ENCODE measurements at places on chromosomes 6 and 20. TPM values are rescaled to one million over a fixed set of nuclear protein-coding genes. Genes with fewer than 3 reads are reported as not detected.

Gene CYP24A1
- total RNA-seq: not detected

Gene PDSS2
- 12.0 TPM for total RNA-seq

Gene NTSR1
- total RNA-seq: not detected

Gene GJA10
- not detected for total RNA-seq

Gene KCNQ2
- total RNA-seq: not detected

Gene KHDC1
- 4.6 TPM for total RNA-seq

DNA sequence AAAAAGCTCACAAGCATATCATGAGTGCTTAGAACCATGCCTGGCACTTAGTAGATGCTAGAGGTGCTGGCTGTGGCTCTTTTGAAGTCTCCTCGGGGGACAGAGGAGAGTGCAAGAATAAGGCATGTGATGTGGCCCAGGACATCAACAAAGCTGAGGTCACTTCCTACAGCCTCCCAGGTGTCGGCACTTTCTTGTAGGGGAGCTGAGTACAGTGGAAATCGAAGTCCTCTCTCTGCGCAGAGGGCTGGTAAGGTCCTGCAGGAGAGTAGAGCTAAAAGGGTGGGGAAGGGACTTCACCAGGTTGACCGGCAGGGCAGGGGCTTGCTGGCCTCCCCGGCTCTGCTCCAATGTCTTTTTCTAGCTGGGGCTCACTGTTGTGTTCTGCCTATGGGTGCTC lies 11.2 kb downstream of the SLC13A3 start:
- no peaks in the 10 kb centered on the region for H3K36me3 ChIP-seq
- H3K27me3 ChIP-seq: no peaks in the 10 kb centered on the region
- H3K4me1 ChIP-seq: no peaks in the 10 kb centered on the region

DNA sequence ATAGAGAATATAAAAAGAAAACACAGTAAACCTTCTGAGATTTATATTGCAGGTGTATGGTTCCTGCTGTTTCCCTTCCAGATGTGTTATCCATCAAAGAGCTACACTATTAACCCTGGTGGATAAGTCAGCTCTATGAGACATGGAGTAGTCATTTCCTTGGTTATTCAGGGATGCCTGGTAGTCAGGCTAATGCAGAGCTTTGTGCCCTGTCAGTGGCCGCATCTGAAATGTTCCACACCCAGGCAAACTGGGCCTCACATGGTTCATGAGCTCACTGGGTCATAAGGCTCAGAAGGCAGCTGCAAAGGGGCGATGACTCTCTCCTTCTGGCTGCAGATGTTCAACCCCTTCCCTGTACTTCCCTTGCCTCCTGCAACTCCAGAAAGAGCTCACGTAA lies 473.6 kb downstream of the EPHA7 start:
- no peak overlapping the region for H3K4me3 ChIP-seq
- H3K4me1 ChIP-seq: no peaks in the 10 kb centered on the region
- no peak overlapping the region for H3K27ac ChIP-seq
- H3K27me3 ChIP-seq: no peaks in the 10 kb centered on the region

GRCh38 chr6:12621754-12622153 lies 94.8 kb upstream of the PHACTR1 start:
- no peak overlapping the region for H3K4me3 ChIP-seq
- DNase-seq: no peak
- H3K4me1 ChIP-seq: no peaks in the 10 kb centered on the region
- no peaks in the 10 kb centered on the region for H3K27me3 ChIP-seq

DNA sequence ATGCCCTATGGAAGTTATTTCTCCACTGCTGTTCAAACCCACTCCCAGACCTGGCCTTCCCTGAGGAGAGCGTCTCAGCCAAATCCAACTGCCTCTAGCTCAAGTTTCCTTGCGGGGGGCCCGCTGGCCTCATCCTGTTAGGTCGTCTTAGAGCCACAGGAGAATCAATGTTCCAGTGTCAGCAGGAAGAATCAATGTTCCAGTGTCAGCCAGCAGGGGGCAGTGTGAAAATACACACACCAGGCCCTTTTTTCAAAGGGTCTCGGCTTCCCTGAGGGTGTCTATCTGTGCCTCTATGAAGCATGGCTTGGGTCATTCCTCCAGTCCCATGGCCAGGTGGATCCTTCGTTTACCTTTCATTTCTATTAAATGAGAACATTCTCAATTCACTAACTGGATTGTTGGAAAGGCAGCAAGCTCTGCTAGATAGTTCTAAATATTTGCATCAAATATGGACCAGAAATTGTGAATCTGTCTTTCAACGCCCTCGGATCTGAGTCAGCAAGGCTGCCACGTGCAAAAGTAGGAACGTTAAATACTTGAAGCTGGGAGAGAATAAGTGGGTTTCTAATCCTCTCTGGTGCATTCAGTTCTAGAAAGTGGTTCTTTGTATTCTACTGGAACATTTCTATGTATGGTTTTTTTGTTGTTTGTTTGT lies 19.2 kb downstream of the PRND start:
- DNase-seq: peak; percentile 48
- H3K4me1 ChIP-seq: no peaks in the 10 kb centered on the region
- no peak overlapping the region for H3K27ac ChIP-seq
- no peaks in the 10 kb centered on the region for H3K27me3 ChIP-seq
- no peak overlapping the region for H3K4me3 ChIP-seq

- peaks cover 4% of the 10 kb centered on the region for H3K4me1 ChIP-seq
- H3K36me3 ChIP-seq: no peaks in the 10 kb centered on the region
- no peak overlapping the region for H3K4me3 ChIP-seq
- DNase-seq: no peak
Observed at GRCh38 chr6:43310624-43311023, 2.0 kb upstream of the CRIP3 start.

GRCh38 chr6:161068321-161068741 lies 76.8 kb downstream of the MAP3K4 start:
- H3K27ac ChIP-seq: no peak overlapping the region
- no peaks in the 10 kb centered on the region for H3K4me1 ChIP-seq
- H3K36me3 ChIP-seq: no peaks in the 10 kb centered on the region
- H3K4me3 ChIP-seq: no peak overlapping the region
- no peak for DNase-seq

DNA sequence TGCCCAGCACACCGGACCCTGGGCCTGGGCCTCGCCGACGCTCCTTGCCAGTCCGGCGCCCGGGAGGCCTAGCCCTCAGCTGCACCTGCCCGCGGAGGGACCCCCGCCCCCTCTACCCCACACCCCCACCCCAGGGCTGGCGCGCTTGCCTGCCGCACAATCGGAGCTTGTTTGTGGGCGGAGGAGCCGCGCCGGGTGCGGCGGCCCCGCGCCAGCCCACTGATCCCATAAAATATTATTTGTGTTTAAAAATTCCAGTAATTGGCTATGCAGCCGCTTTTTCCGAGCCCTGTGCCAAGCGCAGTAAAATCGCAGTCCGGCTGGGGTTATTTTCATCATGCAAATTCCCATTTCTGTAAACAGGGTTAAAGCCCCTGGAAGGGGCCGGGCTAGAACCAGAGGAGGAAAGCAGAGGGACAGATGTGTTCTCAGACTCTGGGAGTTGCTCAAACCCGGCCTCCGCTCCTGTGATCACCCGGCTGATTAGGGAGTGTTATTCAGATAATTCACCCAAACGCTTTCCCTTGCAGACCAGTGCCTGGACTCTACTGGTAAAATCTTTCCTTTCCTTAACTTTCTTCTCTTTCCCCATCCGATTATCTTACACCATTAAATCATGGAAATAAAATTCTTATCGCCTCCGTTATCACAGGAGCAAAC lies 93.1 kb downstream of the NCR2 start:
- peaks cover 14% of the 10 kb centered on the region for H3K4me1 ChIP-seq
- H3K4me3 ChIP-seq: peak overlapping the region; percentile 52
- peak overlapping the region; percentile 42 for H3K27ac ChIP-seq
- H3K27me3 ChIP-seq: no peaks in the 10 kb centered on the region

GRCh38 chr6:135412761-135413160 lies 84.8 kb downstream of the AHI1 start:
- no peaks in the 10 kb centered on the region for H3K27me3 ChIP-seq
- H3K4me1 ChIP-seq: no peaks in the 10 kb centered on the region
- no peak for DNase-seq

- H3K4me3 ChIP-seq: no peak overlapping the region
- no peaks in the 10 kb centered on the region for H3K36me3 ChIP-seq
- DNase-seq: no peak
- no peaks in the 10 kb centered on the region for H3K27me3 ChIP-seq
- H3K4me1 ChIP-seq: peaks cover 42% of the 10 kb centered on the region
- H3K27ac ChIP-seq: peak overlapping the region; percentile 95
Observed at GRCh38 chr20:47315339-47316056, 41.0 kb downstream of the ZMYND8 start.

GRCh38 chr6:13674533-13675190 lies 37.0 kb downstream of the RANBP9 start:
- H3K4me1 ChIP-seq: peaks cover 6% of the 10 kb centered on the region
- no peak for DNase-seq
- H3K27me3 ChIP-seq: no peaks in the 10 kb centered on the region

GRCh38 chr6:31597006-31597405 lies 4.2 kb upstream of the NCR3 start:
- no peaks in the 10 kb centered on the region for H3K36me3 ChIP-seq
- no peak overlapping the region for H3K4me3 ChIP-seq
- H3K4me1 ChIP-seq: no peaks in the 10 kb centered on the region
- DNase-seq: no peak
- H3K27ac ChIP-seq: no peak overlapping the region
- no peaks in the 10 kb centered on the region for H3K27me3 ChIP-seq

Measured in ovary (tissue), 10 donors.